ENCODE measurements at places on chromosomes 3 and 15.

- DNase-seq: no peak
These were observed 25.0 kb upstream of the PYDC2 start for GRCh38 chr3:191435981-191436380.

DNA sequence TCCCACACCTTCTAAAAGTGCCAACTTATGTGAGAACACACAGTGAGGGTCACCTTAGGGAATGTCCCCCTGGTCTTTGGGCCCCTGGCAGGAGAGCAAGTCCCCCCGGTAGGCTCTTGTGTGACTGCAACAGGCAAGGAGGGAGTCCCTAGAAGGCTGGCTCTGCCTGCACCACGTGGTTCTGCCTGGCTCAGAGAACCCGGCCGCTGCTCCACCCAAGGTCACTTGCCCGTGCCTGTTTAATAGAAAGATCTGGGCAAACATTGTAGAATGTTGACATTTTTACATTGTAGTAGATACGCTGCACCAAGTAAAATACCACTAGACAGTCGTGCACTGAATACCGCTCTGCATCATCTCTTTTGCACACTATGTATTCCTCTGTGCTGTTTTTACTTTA is 21.9 kb downstream of the GABRA5 start:
- DNase-seq: no peak

- no peak for DNase-seq
These were observed 182.2 kb upstream of the IL12A start for GRCh38 chr3:159806412-159806811.

DNA sequence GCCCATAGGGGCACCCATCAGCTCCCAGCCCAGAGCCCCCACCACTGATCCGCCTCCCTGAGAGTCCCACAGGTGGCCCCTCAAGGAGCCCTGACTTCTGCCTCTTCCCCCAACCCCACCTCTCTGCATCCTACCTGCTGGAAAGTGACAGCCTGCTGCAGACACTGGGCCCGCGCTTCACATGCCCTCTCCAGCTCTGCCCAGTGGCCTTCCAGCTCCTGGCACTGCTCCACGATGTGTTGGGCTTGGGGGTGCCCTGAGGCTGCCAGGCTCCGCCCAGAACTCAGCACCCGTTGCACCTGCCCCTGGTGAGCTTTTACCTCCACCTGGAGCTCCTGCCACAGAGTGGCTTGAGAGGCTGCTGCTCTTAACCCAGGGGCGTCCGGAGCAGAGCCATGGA is 20.1 kb downstream of the SPTBN5 start:
- no peak for DNase-seq

GRCh38 chr3:10977892-10978510 is 14.5 kb upstream of the SLC6A1 start:
- peak; percentile 82 for DNase-seq

- no peak for DNase-seq
These were observed 2.4 kb downstream of the CIB1 start for GRCh38 chr15:90231028-90232017.

DNA sequence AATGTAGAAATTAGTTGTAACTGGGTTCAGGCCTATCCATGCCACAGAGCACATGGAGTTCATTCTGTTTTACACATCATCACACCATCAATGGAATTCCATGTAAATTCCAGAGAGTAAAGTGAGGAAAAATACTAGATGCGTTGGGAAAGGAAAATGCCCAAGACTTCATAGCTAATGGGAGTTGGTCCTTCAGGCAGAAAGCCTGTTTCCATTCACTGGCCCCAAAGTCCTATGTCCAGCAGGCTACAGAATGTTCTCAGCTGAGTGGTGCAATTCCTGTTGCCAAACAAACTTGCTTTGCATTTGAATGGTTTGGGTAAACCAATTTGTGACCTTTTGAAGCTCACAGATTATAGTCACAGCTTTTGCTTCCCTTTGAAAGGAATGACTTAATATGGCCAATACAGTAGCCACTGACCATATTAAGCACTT is 164.6 kb upstream of the PFN2 start:
- peak; percentile 73 for DNase-seq

GRCh38 chr15:100788418-100789105 is 91.1 kb upstream of the ALDH1A3 start:
- no peak for DNase-seq

DNA sequence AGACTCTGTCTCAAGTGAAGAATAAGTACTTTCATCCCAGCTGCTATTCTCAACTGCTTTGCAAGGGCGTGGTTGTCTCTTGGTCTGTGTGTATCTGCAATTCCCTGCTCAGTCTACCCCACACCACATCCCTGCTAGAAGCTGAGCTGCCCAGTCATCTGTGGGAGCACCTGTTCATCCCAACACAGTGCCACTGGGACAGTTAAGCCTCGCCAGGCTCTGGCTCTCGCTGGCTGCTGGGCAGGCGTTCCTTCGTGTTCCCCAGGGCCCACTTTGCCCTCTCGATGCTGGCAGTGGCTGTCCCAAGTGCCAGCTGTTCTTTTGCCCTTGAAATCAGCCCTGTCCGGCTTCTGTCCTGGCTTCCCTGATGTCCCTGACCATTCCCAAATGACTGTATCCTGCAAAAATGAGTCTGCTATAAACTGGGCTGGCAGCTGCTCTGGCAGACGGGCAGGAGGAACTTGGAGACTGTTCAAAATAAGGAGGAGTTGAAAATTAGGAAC is 91.6 kb upstream of the KLHL25 start:
- DNase-seq: no peak

GRCh38 chr3:132854856-132855535 is 132.8 kb upstream of the NPHP3 start:
- DNase-seq: no peak

DNA sequence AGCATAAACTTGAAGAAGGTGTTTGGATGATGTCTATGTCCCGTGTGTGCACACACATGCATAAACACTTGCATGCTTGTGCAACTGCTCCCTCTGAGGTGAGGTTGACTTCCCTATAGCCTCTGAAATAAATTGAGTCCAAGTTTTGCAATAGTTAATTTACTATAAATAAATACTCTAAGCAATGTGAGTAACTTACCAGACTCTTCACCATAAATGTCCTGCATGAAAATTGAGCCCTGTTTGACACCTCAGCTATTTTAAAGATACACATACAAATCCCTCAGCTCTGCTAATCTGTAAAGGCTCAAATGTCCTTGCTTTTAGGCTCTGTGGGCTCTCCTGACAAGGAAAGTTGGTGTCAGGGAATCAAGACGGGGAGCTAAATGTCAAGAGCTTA is 37.1 kb downstream of the GJD2 start:
- DNase-seq: no peak

DNA sequence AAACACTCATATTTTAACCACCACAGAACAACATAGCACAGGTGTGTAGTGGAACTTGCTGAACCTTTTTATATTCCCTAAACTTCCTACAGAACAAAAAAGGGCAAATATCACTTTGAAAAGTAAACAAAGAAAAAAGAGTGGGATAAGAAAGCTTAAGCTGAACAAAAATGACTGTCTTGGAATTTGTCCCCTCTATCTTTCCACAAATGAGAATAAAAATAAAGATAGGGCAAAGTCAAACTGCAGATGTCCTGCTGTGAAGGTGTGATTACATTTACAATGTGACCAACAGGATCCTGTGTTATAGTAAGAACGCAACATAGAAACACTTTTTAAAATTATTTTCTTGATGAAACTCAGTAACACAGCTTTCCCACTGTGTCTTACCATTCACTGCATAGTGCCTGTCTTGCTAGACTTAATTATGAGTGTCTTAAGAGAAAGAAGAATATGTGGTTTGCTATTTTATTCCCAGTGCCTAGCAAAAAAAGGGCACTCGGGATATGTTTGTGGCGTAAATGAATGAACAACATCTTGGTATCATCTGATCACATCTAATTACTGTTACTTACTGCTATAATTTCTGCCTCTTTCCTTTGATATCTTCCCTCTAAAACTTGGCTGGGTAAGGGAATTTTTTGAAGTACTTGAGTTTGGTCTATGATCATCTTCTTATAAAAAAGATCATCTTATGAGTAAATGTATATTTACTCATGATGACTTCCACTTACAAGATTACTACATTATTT is 67.5 kb downstream of the DENND4A start:
- DNase-seq: no peak

- DNase-seq: no peak
These were observed 190.8 kb upstream of the FAM3D start for GRCh38 chr3:58857402-58857801.

DNA sequence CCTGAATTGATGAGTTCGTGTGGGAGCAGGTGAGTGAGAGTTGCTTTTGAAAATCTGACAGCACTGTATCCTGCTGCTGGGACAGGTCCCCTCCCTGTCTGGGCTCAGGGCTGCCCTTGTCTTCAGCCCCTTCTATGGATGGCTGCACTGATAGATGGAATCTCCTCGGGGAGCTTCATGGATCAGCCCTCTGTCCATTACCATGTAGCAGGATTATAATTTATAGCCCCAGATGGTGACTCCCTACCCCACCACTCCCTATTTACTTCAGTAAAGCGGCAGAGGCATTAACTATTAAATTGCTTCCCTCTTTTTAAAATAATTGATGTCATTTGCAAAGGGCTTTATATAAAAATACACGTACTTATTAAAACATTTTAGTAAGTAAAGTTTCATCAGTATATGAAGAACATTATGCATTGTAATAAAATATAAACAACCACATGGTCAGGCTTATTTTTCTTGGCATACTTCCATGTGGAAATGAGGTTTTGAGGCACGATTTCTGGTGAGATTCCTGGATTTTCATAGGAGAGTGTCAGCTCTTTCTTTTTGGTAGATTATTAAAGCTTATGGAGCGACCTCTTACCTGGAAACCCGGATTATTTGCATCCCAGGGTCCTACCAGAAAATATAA is 38.5 kb downstream of the MAP3K13 start:
- peak; percentile 37 for DNase-seq

DNA sequence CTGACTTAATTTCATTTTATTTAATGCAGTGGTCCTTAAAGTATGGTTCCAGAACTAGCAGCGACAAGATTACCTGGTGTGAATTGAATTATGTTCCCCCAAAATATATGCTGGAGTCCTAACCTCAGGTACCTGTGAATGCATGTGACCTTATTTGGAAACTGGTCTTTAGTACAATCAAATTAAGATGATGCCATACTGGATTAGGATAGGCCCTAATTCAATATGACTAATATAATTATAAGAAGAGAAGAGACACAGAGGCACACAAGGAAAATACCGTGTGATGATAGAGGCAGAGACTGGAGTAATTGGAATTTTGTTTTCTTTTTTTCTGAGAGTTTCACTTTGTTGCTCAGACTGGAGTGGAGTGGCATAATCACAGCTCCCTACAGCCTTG is 12.6 kb upstream of the SPATA16 start:
- DNase-seq: no peak
